ENCODE measurements at places on chromosomes 7 and 10.

DNA sequence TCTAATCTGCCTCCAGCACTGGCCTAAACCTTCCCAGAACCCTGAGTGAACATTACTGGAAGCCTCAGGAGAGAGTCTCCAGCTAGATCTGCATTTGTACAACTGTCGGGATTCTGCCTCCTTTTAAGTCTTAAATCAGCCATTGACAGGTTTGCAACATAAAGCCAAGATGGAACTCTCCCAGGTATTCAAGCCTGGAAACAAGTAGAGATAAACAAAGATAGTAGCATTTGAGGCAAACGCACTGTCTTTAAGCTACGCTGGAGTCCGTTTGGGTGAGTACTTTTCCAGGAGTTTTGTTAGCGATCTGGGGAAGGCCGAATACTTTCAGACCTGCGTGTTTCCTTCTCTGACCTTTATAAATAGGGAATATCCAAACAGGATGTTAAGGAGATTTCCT is 317.2 kb upstream of the FZD8 start:
- DNase-seq: no peak

DNA sequence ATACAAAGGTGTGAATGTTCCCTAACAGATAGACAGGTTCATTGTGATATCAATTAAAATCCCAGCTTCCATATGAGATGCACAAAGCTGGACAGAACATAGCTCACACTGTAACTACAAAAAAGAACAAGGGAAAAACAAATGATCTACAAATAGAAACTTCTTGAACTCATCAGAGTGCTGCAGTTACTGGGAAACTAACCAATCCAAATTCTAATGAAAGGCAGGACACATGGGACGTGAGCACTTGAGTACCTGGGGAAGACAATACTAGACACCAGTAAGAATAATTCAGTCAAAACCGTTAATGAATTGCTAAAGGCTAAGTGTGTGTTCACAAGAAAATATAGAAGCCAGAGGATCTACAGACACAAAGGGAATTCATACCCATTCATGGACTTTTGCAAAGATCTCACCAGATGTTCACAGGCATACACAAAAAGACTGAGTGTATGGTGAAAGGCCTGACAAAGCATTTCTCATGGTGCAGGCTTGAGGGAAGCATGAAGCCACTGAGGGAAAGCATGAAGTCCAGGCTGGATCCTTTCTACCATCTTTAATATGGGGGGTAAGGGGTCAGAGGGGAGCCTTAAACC is 7.8 kb upstream of the GPR22 start:
- no peak for DNase-seq

DNA sequence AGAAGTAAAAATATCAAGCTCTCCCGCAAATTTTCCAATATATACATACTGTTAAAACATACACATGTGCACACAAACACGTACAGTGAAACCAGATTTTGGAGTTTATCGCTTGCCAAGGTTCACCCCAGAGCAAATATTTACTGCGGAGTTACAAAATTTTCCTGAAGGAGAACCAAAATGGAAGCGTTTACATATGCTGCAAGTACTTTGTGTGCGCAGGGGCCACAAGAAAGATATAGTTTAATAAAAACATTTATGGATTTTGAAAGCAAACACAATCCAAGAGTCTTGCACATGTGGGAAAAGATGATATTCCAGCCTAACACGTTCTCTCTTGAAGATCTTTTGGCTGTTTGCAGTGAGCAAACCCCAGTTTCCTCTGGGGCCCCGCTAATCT is 301.3 kb upstream of the NFE2L3 start:
- no peak for DNase-seq

DNA sequence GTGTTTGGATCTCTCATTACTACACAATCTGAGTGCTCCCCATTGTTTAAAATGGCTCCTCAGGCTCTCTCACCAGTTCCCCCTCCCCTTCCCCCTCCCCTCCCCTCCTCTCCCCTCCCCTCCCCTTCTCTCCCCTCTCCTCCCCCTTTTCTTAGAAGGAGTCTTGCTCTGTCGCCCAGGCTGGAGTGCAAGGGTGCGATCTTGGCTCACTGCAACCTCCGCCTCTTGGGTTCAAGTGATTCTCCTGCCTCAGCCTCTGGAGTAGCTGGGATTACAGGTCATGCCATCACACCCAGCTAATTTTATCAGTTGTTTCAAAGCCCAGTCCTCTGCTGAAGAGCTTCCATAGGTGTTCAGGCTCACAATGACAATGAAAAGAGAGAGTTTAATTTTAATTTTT is 3.6 kb upstream of the CCAR1 start:
- DNase-seq: no peak

GRCh38 chr10:112215342-112215774 is 31.8 kb upstream of the GPAM start:
- DNase-seq: no peak

DNA sequence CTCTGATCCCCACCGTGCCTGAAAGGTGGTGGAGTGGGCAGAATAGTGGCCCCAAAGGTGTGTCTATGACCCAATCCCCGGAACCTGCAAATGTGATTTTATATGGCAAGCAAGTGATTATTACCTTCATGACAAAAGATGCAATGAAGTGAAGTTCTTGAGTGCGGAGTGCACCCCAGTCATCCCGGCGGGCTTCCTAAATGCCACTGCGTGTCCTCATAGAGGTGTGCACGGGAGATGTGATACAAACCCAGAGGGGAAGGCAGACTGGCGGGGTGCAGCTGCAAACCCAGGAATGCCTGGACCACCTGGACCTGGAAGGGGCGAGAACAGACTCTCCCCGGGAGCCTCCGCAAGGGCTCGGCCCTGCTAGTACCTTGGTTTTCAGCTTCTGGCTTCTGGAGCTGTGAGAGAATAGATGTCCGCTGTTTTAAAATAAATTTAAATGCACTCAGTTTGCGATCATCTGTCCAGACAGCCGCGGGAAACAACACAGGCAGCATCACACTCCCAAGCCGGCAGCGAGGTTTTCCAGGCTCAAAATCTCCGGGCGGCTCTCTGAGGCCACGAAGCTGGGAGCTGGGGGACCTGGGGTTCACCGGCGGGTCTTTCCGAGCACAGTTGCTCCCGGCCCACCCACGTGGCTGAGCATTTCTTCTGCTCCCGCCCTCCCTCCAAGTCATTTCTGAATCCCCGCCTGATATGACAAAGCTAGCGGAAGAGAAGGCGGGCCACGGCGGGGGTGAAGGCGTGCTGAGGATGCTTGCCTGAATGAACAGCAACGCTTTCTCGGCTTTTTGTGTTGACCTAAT is 50.4 kb upstream of the EBF3 start:
- DNase-seq: peak; percentile 69

DNA sequence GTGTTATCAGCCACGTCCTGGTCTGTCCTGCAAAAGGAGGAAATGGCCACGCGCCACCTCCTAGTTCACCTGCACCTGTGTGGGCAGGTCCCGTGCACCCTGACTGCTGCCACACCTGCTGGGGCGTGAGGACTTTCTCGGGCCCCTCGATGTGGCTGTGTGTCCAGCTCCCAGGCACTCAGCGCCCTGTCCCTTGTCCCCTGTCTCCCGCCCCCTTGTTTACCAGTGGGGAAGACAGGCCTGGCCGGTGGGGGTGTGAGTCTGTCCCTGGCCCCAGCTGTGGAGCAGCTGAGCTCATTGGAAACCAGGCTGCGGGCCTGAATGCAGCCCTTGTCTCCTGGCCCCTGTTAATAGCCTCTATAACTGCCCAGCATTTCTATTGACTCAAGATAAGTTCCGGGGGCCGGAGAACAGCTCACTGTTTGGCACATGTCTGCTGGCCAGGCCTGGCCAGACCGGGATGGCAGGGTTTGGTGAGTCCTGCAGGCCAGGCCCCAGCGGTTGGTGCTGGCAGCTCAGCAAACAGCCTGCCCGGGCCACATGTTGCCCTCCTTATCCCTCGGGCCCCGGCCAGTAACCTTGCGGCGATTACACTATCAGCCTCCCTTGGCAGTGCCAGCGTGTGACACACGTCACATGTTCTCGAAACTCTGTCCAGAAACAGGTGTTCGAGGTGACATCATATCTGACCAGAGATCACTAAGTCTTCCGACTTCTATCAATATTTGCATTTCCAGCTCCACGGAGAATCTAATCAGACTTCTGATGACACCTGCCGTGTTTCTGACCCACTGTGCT is 52.1 kb downstream of the FOXL3 start:
- peak; percentile 94 for DNase-seq

DNA sequence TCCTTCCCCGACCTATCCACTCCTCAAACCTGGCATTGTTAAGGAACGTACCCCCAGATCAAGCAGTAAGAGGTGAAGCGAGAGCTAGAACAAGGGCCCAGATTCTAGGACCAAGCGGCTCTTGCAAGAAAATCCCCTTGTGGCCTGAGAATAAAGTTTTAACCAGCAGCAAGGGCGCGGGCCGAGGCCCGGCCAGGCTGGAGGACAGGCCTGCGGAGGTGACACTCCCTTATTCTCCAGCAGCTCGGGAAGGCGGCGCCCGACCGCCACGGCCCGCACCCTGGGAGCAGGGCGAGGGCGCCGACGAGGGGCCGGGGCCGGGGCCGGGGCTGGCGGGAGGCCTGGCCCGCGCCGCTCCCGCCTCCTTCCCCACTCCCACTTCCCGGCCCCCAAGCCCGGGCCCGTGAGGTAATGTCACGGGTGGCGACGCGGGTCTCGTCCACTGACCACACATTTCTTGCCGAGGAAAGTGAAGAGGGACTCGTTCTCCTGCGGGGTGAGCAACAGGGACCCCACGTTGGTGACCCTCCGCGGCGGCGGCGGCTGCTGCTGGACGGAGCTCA is 551 bp downstream of the WASL start:
- no peak for DNase-seq

DNA sequence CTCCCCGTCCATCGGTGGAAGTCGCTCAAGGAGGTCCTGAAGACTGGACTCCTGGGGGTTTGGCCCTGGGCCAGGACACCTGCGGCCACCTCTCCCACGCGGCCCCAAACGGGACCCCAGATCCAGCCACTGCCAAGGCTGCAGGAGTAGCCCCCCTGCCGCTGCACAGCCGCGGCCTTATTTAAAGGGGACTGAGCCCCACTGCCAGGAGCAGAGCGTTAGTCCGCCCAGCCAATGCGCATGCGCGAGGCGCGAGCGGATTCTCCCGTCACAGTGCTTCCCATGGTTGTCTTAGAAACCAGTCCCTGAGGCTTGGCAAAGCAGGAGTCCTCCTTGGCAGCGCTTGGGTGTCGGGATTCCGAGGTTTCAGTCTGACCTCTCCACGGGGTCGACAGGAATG is 320.0 kb downstream of the ZNF716 start:
- no peak for DNase-seq

DNA sequence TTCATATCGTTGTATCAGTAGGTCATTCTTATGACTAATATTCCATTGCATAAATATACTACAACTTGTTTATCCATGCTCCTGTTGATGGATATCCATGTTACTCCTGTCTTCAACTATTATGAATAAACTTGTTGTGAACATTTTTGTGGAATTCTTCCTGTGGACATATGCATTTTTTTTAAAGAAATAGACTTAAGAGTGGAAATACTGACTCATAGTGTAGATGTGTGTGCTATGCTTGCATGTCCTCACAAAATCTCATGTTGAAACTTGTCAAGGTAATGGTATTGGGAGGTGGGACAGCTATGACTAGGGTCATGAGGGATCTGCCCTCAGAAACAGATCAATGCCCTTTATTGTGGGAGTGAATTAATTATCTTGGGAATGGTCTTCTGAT is 240.5 kb upstream of the PRSS58 start:
- DNase-seq: no peak

DNA sequence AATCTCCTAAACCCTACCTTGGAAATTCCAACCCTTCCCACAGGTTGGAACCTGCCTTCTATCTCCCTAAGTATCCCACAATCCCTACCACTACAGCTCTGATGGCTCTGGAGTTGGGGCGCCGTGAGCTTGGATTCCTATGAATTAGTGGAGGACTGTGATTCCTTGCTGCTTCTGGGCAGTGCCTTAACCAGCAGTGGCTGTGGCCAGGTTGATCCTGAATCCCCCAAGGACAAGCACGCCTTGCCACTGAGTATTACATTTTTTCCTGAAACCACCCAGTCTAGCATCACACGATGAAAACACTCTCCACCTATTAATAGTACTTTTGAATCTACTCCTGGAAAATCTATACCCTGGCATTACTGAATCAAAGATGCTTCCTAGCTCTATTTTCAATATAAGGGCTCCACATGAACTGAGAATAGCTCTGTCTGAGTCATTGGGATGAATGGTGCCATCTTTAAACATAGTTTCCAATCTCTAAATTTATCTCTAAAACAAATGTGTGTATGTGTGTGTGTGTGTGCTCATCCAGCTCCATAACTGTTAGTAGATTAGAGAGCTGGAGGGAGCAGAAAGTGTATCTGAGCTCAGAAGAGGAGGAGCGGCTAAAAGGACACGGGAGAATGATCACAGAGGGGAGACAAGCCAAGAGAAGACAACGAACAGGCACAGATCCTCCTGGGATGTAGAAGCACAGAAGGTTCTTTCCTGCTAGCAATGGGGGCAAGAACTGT is 11.9 kb upstream of the INPP5F start:
- no peak for DNase-seq

DNA sequence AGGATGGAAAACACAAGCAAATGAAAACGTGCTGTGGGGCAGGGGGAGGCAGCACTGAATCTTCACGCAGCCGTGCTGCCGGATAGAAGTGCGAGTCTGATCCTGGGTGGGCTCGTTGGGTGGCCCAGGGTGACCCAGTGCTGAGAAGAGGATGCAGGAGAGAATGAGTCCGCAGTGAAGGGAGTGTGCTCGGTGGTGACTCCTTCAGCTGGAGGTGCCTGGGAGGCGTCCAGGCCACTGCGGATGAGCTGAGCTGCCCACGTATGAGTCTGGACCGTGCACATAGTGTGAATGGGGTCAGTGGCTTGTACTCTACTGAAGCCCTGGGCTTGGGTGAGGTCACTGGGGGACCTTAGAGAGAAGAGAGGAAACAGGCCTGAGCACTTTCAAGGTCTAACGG is 190.0 kb upstream of the MGMT start:
- DNase-seq: no peak

GRCh38 chr10:34341473-34341872 is 473.6 kb downstream of the PARD3 start:
- no peak for DNase-seq

DNA sequence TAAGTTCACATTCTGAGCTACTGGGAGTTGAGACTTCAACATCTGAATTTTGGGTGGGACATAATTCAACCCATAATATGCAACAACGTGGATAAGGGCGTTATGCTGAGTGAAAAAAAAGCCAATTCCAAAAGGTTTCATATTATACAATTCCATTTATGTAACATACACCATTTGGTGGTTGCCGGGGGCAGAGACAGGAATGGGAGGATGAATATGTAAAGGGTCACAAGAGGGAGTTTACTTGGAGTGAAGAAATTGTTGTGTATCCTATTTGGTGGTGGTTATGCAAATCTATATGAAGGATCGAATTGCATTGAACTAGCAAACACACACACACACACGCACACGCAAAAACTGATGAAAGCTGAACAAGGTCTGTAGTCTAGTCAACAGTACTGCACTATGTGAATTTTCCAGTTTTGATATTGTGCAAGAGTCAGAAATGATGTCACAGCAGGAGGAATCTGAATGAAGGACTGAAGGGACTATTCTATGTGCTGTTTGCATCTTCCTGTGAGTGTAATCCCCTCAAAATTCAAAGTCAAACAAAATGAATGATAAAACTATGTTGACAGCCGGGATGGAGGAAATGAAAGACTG is 249.2 kb upstream of the HABP2 start:
- no peak for DNase-seq

- no peak for DNase-seq
Observed at GRCh38 chr7:112887976-112888375, 97.8 kb upstream of the TMEM168 start.

All from posterior cingulate gyrus (tissue), 11 donors.